HuH-7.5 (cell line): ENCODE measurements at places on chromosomes 2 and 18.

GRCh38 chr2:120858361-120859106 is 122.9 kb downstream of the GLI2 start:
- DNase-seq = no peak

DNA sequence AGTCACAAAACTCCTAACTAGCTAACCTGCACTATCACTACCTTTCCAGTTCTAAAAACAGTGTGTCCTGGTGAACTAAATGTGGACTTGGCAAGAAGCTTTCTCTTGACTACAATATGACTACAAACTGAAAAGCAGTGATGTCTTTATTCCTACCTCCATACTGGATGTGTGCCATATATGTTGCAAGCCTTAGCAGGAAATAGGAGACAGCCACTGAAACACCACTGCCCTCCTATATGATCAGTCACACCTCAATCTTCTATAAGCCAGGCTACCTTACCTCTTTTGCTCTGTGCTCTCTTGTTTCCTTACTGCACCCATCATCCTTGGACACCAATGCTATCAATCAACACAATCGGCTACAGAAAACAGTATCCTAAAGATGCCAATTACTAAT is 34.1 kb downstream of the SS18 start:
- no peak for DNase-seq

DNA sequence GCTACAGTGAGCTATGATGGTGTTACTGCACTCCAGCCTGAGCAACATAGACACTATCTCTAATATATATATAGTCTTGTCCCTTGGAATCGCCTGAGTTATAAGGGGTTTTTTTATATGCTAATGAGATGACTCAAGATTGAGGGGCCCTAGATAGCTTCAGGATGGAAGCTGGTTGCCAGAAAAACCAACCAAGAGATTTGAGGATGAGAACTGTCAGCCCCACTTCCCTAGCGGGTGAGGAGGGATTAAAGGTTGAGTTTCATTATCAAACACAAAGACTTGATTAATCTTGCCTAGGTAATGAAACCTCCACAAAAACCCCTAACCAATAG is 12.6 kb upstream of the GALM start:
- DNase-seq = no peak

- no peak for DNase-seq
Observed at GRCh38 chr2:141618457-141618856, 512.4 kb downstream of the LRP1B start.

DNA sequence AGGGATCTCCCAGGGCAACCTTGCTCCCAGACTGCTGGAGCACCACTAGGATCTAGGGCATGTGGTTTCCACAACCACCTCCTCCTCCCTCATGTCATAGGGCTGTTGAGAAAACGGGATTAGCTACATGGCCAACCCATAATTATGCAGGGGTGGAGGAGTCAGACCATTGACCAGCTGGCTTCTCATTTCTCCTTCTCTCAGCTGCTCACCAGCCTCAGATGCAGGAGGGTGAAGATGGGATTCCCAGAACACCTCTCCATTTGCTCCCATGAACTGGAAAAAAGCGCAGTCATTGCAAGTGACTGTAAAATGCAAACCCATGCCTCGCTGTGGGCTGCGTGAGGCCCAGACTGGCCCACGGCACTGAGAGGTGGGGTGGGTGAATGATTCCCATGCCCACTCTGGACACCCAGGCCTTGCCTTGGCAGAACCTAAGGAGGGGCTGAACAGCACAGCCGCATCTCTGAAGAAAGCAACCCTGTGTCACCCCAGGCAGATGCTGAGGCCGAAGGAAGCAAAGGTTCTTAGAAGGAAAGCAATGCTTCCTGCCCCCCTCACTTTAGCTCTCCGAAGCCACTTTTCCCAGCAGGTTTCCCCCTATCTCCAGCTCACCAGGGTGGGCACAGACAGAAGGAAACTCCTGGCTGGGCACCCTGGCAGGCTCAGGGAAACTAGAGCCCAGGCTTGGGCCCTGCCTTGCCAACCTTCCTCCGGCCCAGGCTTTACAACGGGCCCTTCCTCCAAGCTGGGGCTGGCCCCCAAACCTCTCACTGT is 69.6 kb upstream of the RTN4 start:
- no peak for DNase-seq

DNA sequence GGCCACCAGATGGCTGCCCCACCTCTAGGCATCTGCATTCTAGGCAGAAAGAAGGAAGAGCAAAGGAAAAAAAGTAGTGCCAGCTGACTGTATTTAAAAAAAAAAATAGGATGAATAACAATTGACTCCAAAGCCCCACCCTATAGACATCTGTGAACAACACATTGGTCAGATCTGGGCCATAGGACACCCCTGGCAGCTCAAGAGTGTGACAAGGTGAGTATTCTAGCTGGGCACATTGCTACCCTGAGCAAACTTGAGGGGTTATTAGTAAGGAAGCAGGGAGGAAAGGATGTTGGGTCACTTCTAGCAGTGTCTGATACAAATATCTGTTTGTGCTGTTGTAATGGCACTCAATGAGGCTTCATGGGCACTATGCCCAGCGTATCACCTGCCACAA is 58.6 kb upstream of the NPAS2 start:
- no peak for DNase-seq

- DNase-seq = no peak
Observed at GRCh38 chr2:105338020-105338385, 663 bp downstream of the C2orf49 start.

DNA sequence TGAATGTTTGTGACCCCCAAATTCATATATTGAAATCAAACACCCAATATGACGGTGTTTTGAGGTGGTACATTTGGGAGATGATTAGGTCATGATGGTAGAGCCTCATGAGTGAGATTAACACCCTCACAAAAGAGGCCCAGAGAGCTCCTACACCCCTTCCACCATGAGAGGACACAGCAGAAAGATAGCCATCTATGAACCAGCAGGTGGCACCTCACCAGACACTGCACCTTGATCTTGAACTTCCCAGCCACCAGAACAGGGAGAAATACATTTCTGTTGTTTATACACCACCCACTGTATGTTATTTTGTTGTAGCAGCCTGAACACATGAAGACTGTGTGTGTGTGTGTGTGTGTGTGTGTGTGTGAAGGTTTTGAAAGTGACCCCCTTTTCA is 58.1 kb downstream of the ST3GAL5 start:
- no peak for DNase-seq

DNA sequence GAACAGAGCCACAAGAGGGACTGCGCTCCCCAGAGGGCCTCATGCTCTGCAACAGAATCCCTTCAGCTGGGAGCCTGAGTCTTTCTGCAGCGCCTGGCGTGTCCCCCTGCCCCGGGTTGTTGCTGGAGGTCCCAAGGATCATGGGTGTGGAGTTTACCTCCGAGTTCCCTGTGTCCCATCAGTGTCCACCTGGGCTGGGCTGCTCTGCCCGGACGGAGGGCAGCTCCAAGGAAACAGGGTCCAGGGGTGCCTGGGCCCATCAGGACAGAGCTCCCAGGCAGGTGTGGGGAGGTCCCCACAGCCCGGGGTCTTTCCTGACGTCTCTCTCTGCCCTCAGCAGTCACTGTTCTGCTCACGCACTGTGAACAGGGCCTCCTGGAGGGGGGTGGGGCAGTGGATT is 63.5 kb downstream of the EMILIN2 start:
- no peak for DNase-seq

DNA sequence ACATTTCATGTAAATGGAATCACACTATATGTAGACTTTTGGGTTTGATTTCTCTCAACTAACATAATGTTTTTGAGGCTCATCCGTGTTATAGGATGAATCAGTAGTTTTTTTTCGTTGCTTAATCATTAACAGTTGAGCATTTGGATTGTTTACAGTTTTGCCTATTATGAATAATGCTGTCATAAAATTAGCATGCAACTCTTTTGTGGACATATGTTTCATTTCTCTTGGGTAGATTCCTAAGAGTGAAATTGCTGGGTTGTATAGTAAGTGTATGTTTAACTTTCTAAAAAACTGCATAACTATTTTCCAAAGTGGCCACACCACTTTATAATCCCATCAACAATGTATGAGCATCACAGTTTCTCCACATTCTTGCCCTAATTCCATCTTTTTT is 7.7 kb upstream of the RHBDD1 start:
- DNase-seq = no peak

DNA sequence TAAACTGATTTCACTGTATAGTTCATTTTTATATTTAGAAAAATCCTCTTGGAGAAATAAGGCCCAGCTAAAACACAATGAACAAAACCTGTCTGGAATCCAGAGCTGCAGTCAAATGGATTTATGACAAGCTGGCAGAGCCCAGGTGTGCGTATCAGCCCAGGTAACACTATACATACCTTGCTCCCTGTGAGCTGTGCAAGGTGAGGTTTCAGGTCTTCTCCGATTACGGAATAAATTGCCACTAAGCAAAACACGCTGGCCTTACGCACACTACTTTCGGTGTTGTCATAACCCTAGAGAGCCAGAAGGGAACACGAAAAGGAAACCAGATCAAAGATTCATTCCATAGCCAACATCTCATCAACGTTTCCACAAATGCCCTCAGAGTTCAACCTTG is 61.9 kb upstream of the TFCP2L1 start:
- no peak for DNase-seq

GRCh38 chr2:98730053-98730706 is 752 bp downstream of the MGAT4A start:
- peak; percentile 68 for DNase-seq

DNA sequence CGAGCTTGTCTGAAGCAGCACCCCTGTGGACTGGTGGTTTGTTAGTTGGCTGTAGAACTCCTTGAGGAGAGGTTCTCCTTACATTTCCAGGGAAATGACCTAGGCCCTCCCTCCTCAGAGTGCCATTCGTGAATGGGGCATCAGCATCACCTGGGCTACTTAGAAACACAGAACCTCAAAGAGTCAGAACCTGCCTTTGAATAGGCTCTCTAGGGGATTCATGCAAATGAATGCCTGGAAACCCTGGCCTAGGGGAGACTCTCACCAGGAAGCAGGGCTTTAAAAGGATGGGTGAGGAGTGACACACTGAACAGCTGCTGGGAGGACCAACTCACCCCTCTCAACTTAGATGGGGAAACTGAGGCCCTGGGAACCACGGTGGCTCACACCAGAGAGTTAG is 2.1 kb upstream of the MOCOS start:
- no peak for DNase-seq

GRCh38 chr2:25115902-25116301 is 52.5 kb downstream of the POMC start:
- no peak for DNase-seq

DNA sequence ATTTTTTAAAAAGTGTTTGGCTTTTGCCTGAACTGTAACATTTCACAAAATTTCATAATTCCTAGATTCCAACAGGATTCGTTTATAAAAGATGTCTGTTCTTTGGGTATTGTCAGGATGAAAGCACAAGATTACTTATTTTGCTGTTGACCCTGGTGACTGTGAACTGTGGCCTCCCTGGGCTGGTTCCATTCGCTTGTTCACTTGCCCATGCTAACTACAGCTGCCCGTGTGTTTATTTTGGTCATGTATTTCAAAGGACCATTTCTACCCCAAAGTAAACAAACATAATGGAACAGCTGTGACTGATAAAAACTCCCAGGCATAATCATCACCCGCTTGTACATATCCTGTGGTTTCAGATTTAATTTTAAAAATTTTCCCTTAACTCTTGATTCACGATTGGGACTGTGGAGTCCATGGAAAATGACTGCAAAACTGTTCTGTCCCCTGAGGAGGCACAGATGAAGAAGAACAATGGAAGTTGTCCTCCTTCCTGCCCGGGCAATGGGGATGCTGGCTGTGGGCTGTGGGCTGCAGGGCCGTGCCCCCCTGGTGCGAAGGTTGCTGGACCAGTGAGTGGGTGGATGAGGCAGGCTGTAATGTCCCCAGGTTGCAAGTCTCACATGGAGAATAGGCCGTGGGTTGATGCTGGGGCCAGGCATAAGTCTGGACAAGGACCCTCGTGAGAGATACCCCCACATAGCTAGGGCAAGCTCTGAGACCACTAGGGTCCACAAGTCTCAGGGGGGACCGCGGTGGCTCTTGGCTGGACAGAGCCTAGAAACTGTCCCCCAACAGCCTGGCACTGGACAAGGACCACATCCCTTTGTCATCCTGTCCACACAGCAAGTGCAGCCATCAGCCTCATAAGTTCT is 28.9 kb upstream of the HDAC4 start:
- no peak for DNase-seq

DNA sequence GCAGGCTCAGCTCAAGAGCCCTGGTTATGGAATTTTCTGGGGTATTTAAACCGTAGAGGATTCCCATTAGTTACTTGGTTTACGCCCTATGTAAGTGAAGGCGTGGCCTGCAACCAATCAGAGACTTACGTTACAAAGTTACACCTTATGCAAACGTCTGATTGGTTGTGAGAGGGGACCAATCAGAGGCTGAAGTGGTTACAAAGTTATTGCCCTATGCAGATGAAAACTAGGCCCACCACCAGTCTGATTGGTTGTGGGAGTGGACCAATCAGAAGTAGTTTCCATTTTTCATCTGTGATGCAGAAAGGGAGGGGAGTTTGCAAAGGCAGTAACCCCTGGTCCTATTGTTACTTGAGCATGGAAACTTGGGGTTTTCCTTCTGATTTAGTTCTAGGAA is 49.1 kb downstream of the DLGAP1 start:
- DNase-seq = no peak

GRCh38 chr18:54647176-54647575 is 56.1 kb downstream of the DYNAP start:
- peak; percentile 5 for DNase-seq

- no peak for DNase-seq
Observed at GRCh38 chr2:236178890-236179235, 10.7 kb upstream of the GBX2 start.

GRCh38 chr2:67840460-67841068 is 222.2 kb downstream of the C1D start:
- DNase-seq = peak; percentile 9

- DNase-seq = no peak
Observed at GRCh38 chr18:77069931-77070330, 62.7 kb downstream of the MBP start.

DNA sequence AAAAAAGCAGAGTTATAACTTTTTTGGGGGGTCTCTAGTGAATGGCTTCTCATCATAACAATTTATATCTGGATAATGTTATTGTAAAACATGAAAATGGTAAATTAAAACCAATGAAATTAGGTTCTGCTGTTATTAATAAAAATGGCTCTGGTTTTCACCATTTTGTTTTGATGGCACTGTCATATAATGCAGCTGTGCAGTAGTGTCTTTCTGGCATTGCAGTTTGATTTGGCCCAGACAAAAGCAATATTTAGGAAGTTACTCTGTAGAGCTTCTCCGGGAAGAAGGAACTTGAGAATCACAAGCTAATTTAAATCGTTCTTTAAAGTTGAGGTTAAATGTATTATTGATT is 15.1 kb upstream of the NT5C1B start:
- DNase-seq = no peak
